ENCODE measurements at places on chromosomes 16 and 17.
A peak's percentile ranks its signal among the peaks of the same experiment; 100 is the strongest.

DNA sequence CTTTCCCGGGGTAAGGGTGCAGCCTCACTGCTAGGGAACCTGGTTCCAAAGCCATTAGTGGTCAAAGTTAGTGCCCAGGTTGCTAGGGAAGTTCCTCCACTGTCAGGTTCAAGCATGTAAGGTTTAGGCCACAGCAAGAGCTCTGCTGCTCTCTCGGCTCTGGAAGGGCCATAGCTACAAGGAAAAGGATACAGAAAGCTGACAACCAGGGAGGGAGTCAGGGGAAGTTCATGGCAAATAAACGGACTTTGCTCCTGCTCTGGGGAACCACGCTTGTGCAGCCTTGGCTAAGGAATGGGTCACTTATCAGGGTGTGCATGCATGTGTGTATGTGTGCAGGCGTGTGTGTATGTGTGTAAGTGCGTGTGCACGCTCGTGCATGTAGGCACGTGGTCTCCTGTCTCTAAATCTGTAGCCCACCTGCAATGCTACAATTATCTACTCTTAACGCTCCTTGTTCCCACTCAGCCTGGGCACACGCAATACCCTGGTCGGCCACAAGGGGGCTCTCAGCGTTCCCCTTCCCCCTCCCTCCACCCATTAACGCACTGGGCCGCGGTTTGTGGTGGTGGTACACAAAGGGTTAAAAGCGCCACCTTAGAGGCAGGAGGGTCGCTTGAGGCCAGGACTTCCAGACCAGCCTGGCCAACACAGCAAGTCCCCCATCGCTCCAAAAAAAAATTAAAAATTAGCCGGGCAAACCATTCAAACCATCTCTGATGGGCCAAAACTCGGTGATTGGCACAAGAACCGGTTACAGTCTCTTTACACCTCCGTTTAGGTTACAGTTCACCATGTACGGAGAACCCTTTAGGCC lies 48.4 kb upstream of the KDM8 start:
- peak; percentile 50 for DNase-seq

- DNase-seq: no peak
Measured at GRCh38 chr17:38582069-38582468, 23.7 kb downstream of the SRCIN1 start.

DNA sequence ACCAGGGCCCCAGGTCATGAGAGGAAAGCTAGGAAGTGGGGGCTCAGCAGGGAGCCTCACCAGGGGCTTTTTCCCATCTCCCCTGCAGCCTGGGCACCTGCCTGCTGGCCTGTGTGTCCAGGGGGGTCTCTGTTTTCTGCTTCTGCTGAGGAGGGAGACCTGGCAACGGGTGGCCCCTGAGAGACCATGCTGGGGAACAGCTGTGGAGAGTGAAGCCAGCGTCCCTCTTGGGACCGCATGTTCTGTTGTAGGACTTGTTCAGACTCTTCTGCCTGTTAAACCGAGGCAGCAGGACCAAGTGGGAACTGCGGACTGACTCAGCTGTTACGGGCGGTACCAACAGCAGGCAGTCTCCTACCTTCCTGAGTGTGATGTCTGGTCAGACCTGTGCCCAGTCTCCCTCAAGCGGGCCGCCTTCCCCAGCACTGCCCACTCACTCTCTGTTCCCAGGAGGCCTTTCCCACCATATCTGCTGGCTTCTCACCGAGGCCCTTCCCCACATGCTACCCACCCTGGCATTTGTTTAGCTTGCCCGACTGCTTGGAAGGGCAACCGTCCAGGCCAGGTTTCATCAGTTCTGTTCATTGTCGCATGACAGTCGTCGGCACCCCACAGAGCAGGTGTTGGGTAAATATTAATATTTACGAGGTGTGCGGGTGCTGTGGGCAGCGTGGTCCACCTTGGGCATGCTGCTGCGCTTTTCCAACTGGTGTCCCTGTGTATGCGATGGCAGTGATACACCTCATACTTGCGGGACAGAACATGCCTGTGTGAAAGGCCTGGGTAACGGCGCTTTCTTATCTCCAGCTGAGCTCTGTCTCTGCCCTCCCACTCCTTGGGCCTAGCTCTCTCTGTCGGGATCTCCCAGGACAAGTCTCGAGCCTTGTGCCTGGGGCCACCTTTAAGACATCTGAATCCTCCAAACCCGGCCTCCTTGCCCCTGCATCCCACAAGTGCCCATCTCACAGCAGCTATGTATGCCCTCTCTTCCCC lies 69.4 kb downstream of the MPRIP start:
- no peak for DNase-seq

DNA sequence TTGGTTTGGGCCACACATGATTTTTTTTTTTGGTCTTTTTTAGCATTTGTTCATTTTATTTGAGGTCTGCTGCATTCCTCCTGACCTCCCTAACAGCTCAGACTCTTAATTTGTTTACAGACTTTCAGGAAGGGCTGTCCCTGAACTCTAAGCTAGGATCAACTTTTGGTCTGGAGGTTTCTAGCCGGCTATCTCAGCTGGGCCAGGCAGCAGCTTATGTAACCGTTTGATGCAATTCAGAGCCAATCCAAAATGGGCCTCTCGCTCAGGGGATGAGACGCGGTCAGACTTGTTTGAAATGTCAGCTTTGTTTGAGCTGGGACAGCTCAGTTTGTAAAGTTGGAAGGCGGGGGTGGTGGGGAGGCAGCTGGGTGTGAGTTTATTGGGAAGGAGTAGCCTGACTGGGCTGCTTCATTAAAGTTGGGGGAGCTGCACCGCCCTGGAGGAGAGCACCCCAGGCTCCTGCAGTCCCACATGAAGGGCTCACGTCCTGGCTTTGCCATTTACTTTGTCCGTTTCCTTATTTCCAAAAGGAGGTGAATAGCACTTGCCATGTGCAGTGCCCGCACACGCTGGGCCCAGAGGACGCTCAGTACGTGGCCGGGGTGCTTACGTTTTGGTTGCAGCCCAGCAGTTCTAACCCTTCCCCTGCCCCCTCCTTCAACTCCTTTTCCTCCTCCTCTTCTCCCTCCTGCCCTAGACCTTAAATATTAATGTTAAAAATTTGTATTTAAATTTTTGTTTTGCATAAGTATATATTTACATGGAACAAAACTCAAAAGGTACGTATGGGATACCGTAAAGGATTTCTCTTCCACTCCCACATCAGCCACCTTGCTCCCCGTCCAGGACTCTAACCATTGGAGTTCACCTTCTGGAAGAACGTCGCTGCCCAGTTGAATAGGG lies 121.2 kb downstream of the SNX29 start:
- DNase-seq: no peak

DNA sequence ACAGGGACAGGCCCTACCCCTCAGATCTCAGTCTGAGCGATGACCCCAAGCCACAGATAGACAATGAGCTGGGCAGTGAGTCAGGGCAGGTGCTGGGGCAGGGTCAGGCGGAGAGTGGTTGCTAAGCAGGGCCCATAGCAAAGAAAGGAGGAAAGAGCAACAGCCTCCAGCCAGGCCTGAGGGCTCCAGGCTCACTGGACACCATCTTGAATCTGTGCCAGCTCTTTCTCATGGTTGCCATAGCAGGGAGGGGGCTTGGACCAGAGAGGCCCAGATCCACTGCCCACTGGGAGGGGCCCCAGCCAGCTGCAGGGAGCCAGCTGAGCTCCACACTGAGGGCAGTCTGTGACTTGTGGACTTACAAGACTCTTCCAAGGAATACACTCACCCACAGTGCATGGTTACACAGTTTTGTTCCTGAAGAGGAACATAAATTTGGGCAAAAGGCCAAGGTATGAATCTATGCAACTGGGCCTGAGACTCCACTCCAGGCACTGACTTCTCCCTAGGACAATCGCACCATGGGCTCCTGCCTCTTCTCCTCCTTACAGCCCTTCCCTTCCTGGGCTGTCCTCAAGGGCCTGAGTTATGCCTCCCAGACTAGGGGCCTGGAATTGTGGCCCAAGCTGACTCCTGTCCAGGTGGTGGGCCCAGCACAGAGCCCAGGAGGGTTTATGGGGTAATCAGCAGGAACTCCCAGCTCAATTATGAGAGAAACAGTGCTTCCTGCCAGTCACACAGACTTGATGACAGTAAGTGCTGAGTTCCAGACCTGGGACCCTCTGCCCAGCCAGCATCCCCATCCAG lies 59.9 kb downstream of the BEAN1 start:
- DNase-seq: no peak

DNA sequence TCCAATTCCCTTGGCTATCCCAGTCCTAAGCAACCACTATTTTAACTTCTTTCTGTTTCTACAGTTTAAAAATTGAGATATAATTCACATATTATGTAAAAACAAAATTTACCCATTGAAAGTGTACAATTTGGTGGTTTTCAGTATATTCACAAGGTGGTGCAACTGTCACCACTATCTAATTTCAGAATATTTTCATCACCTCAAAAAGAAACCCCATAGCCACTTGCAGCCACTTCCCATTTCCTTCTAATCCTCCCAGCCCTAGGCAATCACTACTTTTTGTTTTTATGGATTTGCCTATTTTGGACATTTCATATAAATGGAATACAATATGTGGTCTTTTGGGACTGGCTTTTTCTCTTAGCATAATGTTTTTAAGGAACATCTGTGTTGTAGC lies 36.1 kb upstream of the NACA2 start:
- DNase-seq: no peak

DNA sequence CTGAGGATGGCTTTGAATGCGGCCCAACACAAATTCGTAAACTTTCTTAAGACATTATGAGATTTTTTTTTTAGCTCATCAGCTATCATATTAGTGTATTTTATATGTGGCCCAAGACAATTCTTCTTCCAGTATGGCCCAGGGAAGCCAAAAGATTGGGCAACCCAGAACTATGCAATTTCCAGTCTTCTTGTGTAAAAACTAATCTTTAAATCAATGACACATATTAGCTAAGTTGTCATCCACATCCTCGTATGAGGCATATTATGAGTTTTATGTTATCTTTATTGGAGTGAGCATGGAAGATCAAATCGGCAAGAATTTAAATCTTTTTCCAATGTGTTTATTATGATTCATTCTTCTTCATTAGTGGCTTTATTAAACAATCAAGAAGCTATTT lies 198.6 kb upstream of the HSBP1 start:
- DNase-seq: no peak

GRCh38 chr17:29212681-29213121 lies 32.5 kb upstream of the MYO18A start:
- DNase-seq: no peak

DNA sequence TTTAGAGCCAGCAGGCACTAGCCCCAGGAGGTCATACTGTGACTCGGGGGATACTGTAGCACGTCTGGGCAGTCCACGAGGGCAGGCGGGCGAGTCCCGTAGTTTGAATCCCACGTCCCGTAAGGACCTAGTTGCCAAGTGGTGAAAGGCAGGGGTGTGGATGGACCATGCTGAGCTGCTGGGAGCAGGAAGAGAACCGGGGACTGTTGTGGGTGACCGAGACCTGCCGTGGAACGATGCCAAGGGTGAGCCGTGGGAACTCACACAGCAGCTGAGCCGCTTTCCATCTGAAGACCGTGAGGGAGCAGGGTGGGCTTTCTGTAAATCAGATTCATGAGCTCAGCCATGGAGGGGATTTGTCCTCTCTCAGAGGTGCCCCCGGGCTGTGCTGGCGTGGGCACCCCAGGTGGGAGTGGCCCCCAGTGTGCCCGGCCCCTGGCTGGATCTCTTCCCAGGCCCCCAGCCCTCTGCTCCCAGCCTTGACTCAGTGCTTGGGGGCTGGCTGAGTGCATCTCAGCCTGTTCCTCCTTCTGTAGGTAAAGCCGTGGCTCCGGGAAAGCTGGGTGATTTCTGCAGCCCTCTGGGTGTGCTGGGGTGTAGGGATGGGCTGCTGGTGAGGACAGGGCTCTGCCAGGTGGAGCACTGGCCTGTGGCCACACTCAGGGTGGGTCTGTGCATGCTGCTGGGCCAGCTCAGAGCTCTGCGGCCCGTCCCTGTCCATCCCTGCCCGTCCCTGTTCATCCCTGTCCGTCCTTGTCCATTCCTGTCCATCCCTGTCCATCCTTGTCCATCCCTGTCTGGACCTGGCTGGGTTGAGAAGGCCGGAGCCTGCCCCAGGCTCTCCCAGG lies 13.6 kb downstream of the ASPSCR1 start:
- no peak for DNase-seq

DNA sequence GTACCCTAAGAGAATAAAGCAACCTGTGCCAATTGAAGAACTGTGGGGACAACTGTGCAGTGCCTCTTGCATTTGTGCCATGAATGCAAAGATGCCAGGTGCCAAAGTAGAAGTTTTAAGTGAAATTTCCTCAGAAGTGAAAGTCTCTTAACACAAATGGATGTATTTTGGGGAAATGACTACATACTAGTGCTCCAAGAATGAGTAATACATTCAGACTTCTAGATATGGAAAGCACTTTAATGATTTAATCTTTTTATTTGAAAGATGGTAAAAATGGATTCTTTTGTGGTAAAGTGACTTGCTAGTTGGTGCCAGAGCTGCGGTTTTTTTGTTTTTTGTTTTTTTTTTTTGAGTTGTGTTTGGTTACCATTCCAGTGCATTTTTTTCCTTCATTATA lies 15.0 kb downstream of the UTP18 start:
- no peak for DNase-seq

DNA sequence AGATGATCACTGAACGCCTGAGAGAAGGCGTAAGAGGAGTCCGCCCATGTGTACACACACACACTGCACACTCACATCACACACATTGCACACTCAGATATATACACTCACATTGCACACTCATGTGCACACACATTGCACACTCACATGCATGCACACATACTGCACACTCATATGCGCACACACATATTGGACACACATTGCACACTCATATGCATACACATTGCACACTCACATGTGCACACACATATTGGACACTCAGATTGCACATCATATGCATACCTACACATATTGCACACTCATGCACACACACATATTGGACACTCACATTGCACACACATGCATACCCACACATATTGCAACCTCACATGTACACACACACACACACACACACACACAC lies 163.2 kb downstream of the WSCD1 start:
- DNase-seq: no peak

- no peak for DNase-seq
Measured at GRCh38 chr17:51150932-51151331, 2.4 kb upstream of the NME1 start.

DNA sequence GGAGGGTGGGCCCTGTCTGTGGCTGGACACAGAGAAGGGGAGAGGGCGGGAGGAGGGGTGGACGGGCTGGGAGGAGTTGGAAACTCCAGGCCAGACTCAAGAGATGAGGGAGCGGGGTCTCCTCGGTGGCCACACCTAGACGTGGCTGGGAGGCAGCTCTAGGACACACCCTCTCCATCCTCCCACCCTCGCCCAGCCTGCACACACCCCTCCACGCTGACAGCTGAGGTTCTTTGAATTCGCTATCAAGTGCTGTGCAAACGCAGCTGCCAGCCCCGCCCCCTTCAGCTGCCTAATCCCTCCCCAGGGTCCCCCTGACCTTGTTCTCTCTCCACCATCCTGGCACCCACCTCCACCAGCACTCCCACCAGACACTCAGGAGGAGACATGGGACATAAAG lies 48.7 kb downstream of the DNAH17 start:
- DNase-seq: no peak

Measured in stimulated activated CD8-positive, alpha-beta memory T cell treated with anti-CD3 and anti-CD28 coated beads, Interleukin-15, amount 100 ng/mL, for 1 hour (primary cell).